ENCODE measurements at places on chromosomes 2 and 18.

- no peak for DNase-seq
Measured at GRCh38 chr2:187213798-187214197, 234.3 kb downstream of the CALCRL start.

DNA sequence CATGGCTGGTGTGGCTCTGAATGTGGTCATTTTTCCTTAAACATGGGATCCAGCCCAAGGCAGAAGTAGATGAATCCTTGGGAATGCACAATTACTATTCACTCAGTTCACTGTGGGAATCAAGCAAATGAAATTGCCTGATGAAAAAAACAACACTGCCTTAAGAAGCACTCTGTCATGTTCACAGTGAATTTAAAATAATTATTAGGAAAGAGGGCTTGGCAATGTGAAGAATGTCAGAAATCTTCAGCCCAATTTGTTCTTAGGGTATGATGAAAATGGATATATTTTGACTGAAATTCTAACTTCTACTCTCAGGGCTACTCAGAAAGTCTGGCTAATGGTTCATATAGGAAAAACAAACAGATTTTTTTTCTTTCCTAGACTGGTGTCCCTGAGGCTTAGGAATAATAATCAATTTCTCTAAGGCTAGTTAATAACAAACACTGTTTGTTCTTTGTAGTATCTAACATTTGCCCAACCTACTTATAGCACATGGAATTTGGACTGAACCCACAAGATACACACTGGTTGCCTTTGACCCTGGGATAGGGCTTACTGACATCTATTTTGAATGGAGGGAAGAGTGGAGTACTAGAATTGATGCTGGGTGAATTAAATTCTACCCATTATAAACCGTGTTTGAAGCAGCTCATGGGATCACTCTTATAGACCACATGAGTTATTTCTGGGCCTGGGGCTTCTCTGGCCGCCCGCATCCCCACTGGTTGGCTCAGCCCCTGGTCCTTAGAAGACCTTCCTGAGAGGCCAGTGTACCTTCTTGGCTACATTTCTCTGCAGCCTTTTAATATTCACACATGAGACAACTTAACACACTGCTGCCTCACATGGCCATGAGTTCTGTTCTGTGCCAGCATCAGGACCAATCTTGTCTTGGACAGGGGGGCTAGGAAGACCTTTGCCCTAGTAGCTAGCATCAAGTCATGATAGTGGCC is 8.3 kb upstream of the MRPL33 start:
- DNase-seq = no peak

- DNase-seq = no peak
Measured at GRCh38 chr18:74229005-74229404, 62.8 kb downstream of the CYB5A start.

DNA sequence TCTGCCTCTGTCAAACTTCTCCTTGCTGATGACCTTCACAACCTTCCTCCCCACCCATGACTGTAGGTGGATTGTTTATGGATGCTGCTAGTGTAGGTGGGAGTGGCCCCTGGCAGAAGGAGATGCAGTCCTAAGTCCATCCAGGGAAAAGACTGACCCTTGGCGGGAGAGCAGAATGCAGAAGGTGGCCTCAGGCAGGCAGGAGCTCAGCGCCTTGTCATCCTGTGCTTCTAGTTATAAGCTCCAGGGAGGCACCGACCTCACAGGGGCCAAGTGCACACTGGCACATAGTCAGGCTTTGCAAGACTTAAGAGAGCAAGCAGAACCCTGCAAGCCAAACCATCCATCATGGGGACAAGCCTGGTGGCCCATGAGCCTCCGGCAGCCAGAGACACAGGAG is 74.4 kb downstream of the CAPN13 start:
- no peak for DNase-seq

- DNase-seq = no peak
Measured at GRCh38 chr2:158478237-158478636, 21.5 kb downstream of the PKP4 start.

DNA sequence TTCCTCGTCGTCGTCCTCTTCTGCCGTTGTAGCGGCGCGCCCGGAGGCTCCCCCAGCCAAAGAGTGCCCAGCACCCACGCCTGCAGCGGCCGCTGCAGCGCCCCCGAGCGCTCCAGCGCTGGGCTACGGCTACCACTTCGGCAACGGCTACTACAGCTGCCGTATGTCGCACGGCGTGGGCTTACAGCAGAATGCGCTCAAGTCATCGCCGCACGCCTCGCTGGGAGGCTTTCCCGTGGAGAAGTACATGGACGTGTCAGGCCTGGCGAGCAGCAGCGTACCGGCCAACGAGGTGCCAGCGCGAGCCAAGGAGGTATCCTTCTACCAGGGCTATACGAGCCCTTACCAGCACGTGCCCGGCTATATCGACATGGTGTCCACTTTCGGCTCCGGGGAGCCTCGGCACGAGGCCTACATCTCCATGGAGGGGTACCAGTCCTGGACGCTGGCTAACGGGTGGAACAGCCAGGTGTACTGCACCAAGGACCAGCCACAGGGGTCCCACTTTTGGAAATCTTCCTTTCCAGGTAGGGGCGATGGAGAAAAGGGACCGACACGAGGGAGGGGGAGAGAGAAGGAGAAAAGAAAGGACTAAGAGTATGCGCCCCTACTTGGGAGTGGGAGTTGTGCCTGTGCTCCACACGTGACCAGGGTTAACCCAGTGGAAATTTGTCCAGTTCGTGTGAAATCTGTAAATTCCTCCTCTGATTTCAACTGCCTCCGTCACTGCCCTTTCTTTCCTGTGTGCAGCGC is 800 bp downstream of the HOXD13 start:
- DNase-seq = no peak

DNA sequence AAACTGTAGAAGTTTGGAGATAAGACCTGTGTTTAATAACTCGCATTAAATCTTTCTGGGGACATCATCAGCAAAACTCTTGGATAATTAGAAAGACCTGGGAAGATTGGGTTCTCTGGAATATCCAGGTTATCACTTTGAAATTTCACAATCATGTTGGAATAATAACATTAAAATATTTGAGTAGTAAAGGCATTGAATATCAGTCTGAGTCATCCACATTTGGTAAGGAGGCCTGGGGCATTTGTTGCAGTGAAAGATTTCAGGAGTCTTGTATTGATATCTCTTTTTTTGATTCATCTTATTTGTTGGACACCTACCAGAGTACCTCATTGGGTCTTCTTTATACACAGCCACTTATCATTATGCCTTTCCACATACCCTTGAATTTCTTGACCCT is 95.9 kb downstream of the EPB41L5 start:
- DNase-seq = no peak

GRCh38 chr18:6759579-6759978 is 30.1 kb downstream of the ARHGAP28 start:
- DNase-seq = no peak

GRCh38 chr2:8087480-8087840 is 594.4 kb upstream of the ID2 start:
- no peak for DNase-seq

- DNase-seq = no peak
Measured at GRCh38 chr2:158914731-158915130, 53.7 kb upstream of the TANC1 start.
